ENCODE measurements at places on chromosomes 16 and 17.

GRCh38 chr16:56669005-56669839, at the start of gene MT1H:
Gene MT1H (plus strand): TSS chr16:56669814. CDS start chr16:56669885, 71 bp downstream.
- H3K27me3 ChIP-seq = peaks cover 73% of the 10 kb centered on the region
- no peak within 1 kb of the TSS for H3K4me3 ChIP-seq
- no peak for DNase-seq
- no peak within 1 kb of the TSS for H3K27ac ChIP-seq

DNA sequence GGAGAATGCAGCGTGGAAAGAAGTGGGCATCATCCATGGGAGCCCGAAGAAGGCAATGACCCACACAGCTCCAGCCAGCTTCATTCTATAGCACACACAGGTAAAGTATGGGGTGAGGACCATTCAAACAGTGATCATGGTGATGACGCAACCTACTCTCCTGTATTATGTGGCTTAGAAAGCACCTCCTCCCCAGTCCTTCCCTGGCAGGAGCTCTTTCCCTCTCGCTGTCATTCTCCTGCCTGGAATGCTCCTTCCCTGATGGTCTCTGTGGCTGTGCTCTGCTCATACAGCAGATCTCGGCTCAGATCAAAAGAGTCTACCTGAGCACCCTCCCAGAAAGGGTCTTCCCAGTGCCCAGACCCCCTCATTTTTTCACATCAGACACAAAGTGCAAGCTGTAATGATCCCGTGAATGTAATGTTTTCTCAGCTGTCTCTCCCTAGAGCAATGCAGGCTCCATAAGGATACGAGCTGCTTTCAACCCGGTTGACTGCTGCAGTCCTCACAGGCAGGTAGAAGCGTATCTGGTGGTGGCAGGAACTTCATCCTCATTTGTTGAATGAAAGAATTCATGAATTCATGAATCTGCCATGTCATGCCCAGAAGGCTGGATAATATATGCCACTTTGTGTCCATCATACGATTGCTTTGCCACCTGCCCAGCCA, 248.8 kb downstream of the HS3ST3A1 start:
- no peaks in the 10 kb centered on the region for H3K4me1 ChIP-seq
- H3K4me3 ChIP-seq = no peak overlapping the region
- H3K36me3 ChIP-seq = no peaks in the 10 kb centered on the region
- DNase-seq = no peak

GRCh38 chr17:21160401-21160800, 33.6 kb downstream of the DHRS7B start:
- no peak overlapping the region for H3K27ac ChIP-seq
- DNase-seq = no peak
- H3K27me3 ChIP-seq = no peaks in the 10 kb centered on the region
- H3K4me1 ChIP-seq = peaks cover 10% of the 10 kb centered on the region
- peaks cover 5% of the 10 kb centered on the region for H3K36me3 ChIP-seq
- no peak overlapping the region for H3K4me3 ChIP-seq

DNA sequence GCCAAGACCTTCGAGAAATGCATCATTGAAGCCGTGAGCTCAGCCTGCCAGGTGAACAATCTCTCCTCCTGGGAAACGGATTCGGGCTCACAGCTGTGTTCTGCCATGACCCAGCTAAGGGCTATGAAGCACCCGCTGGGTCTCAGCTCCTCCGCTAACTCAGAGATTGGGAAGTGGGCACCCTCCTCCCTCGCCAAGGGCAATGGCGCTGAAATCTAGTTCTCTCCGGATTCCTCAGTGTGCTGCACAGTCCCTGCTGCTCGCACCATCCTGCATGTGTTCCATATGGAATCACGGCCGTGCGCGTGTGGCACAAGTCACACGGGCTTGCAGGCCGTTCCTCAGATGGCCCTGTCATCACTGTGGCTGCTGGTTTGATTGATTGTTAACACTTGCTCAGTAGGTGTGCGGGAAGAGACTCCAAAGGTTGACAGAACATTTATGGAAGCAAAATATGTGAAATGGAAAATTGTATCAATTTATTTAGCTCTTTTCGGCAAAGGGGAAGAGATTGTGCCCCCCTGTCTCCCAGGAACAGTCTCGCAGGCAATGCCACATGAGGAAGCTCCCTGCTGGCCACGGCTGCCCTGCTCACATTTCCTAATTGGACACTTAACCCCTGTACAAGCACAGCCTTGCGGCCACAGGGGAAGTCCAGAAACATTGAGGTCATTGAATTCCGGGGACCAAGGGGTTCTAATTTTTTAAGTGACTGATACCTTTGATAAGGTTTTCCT, 58.8 kb downstream of the RNF213 start:
- H3K36me3 ChIP-seq = peaks cover 77% of the 10 kb centered on the region
- no peak overlapping the region for H3K27ac ChIP-seq
- H3K27me3 ChIP-seq = no peaks in the 10 kb centered on the region
- DNase-seq = no peak

GRCh38 chr16:22928882-22929435, 115.0 kb downstream of the HS3ST2 start:
- peaks cover 34% of the 10 kb centered on the region for H3K27me3 ChIP-seq
- no peak overlapping the region for H3K4me3 ChIP-seq
- no peak overlapping the region for H3K27ac ChIP-seq
- no peaks in the 10 kb centered on the region for H3K4me1 ChIP-seq
- no peak for DNase-seq
- H3K36me3 ChIP-seq = no peaks in the 10 kb centered on the region

GRCh38 chr17:14712611-14713021, 411.7 kb downstream of the HS3ST3B1 start:
- H3K4me3 ChIP-seq = no peak overlapping the region
- no peaks in the 10 kb centered on the region for H3K36me3 ChIP-seq
- H3K4me1 ChIP-seq = no peaks in the 10 kb centered on the region
- no peak overlapping the region for H3K27ac ChIP-seq

- no peak overlapping the region for H3K4me3 ChIP-seq
- no peak for DNase-seq
- no peaks in the 10 kb centered on the region for H3K4me1 ChIP-seq
- peaks cover 12% of the 10 kb centered on the region for H3K27me3 ChIP-seq
Observed at GRCh38 chr17:50267074-50267841, 7.0 kb upstream of the TMEM92 start.
